ENCODE measurements at places on chromosomes 6 and 20.

DNA sequence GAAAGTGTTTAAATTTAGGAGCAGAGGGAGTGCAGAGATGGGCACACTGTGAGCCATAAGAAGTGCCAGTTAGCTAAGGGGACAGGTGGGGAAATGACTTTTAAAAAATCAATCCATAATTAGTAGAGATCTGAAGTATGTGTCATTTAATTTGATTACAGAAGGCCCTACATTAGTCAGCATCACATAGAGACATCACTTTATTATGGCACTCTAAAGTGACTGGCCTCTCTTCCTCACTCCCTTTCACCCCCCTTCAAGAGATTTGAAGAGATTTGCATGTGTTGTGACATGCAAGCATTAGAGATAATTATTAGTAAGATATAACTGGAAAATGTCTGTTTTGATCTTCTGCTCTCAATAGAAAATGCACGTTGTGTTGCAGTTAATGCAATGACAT lies 86.7 kb downstream of the SLX4IP start:
- no peak for DNase-seq

DNA sequence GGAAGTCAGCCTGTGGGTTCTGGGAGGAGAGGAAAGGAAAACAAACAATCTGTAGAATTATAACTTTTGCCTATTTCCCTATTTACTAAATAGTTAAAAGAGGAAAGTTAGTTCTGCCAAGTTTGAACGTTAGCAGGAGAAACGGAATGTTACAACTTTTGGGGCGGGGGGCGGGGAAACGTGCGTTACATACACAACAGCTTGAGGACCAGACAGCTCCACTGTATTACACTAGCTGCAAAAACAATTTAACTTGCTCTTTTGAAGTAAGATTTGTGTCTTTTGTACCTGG lies 498 bp upstream of the PRDM1 start:
- no peak for DNase-seq

GRCh38 chr20:671252-672030 lies 4.2 kb downstream of the SCRT2 start:
- no peak for DNase-seq

- no peak for DNase-seq
These were observed 9.8 kb downstream of the GPR31 start for GRCh38 chr6:167148021-167148420.

GRCh38 chr6:56241124-56241802 lies 6.1 kb downstream of the COL21A1 start:
- DNase-seq: no peak

GRCh38 chr20:35021063-35021462 lies 65.4 kb downstream of the MYH7B start:
- no peak for DNase-seq

DNA sequence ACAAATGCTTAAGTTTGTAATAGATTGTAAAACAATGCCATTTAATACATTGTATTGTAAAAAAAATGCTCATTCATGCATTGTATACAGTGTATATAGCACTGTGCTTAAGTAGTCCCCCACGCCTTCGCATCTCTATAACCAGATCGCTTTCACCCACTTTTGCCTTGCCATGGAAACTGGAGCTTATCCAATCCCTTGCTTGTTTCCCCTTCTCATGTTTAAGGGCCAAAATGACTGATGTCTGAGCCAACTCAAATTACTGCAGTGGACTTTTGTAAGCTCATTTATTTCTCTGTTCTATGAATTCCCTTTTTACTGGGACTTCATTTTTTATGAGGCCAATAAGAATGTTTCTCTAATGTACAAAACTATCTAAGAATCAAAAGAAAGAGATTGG lies 730.9 kb upstream of the GJE1 start:
- DNase-seq: no peak

DNA sequence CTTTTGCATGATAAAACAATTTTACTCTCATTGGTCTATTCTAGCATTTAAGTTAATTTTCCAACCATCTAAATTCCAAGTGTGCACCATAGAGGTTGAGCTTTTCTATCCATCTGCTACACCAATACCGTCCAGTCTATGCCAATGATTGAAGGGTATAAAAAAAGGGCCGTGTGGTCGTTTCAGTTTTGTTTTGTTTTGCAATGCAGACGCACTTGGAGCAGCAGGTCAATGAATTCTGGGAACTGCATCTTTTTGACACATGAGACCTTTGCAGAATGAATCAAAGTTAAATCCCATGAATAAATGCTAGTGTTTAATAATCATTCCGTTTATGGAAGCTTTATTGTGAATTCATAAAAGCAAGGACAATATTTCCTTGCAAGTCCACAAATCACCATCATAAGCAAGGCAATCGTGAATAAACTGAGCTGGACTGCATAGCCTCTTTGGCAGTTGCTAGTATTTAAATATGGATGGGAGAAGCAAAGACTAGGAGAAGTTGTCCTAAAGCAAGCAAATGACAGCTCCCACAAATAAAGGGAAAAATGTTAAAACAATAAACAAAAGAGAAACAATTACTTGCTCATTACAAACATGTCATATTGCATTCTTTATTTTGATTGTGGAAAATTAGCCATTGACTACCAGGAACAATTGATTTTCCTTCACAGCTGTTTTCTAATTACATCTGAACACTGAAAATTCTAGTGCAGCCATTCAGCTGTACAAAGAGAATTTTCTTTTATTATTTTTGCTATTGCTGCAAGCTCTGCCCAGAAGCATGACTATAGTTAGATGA lies 649.7 kb upstream of the GJE1 start:
- no peak for DNase-seq

GRCh38 chr20:16744178-16744807 lies 3.9 kb upstream of the OTOR start:
- DNase-seq: no peak

DNA sequence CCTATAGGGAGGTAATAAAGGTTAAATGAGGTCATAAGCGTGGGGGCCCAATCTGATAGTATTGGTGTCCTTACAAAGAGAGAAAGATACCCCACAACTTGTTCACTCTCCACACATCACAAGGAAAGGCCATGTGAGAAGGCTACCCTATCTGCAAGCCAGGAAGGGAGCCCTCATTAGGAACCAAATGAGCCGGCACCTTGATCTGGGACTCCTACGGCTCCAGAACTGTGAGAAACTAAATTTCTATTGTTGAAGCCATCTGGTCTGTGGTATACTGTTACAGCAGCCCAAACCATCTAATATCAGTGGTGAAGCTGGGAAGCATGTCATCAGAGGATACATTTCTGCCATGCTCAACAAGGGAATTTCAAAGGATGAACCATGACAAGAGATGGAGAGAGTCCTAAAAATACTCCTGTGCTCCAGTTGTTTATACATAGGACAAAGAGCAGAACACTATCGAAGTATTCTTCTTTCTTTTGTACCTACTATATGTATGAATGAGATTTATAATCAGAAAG lies 10.4 kb downstream of the COX7A2 start:
- no peak for DNase-seq

- DNase-seq: no peak
These were observed 41.9 kb downstream of the PCNA start for GRCh38 chr20:5077761-5078387.

- DNase-seq: peak; percentile 3
These were observed 37.1 kb downstream of the SUN5 start for GRCh38 chr20:32966881-32967781.

DNA sequence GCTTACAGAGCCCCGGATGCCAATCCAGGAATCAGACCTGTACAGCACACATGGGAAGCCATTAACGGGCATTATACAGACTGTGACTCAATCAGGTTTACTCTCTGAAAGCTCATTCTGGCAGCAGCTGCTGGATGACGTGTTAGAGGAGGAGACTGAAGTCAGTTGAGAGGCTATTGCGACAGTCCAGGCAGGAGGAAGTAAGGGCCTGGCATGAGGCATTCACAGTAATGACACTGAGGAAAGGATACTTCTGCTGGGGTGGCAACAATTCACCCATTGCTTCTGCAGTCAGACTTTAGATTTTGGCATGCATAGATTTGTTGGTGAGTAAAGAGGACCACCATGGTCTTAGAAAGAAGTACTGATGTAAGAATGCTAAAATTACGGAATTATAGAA lies 151.0 kb upstream of the HEY2 start:
- no peak for DNase-seq

- DNase-seq: no peak
These were observed 120.1 kb downstream of the TCP11 start for GRCh38 chr6:35021004-35021403.

GRCh38 chr6:42405021-42405420 lies 46.7 kb downstream of the TRERF1 start:
- DNase-seq: no peak

DNA sequence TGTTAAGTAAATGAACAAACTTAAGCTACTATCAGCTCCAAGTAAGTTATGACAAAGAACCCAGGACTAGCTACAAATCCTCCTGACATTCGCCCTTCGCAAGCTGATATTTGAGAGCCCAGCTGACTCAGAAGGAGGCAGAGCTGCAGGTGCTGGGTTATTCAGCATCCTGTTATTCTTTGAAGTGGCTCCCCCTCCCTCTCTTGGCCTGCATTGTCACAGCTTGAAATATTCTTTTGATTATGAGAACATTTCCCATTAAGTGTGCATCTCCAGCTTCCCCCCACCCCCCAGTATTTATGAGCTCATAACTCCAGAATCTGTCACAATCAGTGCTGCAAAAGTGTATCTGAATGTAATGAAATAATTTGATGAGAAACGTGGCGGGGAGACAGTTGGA lies 78.8 kb upstream of the RALY start:
- DNase-seq: no peak
